ENCODE measurements at places on chromosomes 6 and 20.

DNA sequence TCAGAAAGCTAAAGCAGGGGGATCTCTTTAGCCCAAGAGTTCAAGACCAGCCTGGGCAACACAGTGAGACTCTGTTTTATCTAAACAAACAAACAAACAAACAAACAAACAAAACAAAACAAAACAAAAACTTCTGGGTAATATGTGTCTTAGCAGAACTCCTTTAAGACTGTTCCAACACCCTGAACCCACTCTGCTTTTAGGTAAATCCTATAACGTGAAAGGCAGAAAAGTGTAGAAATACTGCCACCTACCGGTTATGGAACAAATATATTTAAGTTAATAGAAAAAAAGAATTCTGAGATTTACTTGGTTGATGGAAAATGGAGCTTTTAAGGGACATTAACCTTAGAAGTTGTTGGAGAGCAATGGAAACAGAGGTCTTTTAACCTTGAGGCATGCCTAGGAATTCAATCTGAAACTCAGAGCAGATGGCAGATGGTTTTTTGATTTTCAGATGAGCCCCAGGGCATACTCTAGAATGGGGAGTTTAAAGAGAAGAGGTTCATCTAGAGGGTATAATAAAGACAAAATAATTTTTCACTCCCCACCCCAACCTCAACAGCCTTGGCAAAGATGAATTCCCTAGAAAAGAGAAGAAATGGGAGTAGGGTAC lies 38.5 kb downstream of the SOD2 start:
- no peak for DNase-seq

DNA sequence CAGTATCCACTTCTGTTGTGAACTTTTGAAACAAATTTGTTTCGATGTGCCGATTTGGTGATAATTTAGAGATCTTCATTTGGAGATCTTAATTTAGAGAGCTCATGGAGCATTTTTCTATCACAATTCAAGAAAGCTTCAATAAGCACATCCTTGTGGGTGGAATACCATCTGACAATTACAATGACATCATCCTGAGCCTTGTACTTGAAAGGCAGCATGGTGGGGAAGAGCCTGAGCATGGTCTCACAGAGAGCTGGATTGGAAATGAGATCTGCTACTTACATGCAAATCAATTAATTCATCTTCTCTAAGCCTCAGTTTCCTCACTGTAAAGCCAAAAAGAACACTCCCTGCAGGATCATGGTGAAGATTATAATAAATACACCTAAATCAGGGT lies 75.9 kb downstream of the FRK start:
- DNase-seq: no peak

- no peak for DNase-seq
These were observed 155.0 kb upstream of the CITED2 start for GRCh38 chr6:139529420-139529819.

- DNase-seq: no peak
These were observed 1.9 kb upstream of the TULP1 start for GRCh38 chr6:35514587-35514986.

DNA sequence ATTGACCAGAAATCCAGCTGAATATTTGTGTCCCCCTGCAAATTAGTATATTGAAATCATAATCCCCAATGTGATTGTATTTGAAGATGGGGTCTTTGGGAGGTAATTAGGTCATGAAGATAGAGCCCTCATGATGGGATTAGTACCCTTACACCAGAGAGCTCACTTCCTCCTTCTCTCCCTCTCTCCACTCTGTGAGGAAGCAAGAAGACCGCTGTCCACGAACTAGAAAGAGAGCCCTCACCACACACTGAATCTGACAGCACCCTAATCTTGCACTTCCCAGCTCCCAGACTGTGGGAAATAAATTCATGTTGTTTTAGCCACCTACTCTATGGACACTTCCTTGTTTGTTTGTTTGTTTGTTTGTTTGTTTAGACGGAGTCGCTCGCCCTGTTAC lies 11.9 kb upstream of the PLAGL1 start:
- DNase-seq: no peak

GRCh38 chr20:11718474-11719094 lies 199.1 kb upstream of the BTBD3 start:
- DNase-seq: no peak

DNA sequence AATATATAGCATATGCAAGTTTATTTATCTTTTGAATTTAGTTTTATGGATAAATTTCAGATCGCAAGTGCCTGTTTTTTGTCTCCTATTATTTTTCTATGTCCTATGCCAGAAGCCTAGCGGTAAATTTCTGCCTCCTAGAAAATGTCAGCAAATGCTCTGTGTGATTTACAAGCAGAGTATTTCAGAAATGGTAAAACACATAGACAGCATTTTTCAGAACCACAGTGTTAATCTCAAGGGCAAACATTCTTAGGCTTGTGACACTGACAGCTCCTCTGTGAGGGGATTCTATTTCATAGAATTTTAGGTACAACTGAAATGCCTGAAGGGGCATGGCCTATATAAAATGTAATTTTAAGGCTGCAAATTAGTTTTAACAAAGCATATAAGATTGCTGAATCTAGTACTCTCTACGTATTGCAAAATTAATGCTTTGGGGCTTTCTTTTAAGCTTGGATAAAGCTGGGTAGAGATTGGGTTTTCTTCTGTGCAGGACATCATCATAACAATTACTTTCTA lies 89.9 kb upstream of the PTCHD4 start:
- DNase-seq: no peak

DNA sequence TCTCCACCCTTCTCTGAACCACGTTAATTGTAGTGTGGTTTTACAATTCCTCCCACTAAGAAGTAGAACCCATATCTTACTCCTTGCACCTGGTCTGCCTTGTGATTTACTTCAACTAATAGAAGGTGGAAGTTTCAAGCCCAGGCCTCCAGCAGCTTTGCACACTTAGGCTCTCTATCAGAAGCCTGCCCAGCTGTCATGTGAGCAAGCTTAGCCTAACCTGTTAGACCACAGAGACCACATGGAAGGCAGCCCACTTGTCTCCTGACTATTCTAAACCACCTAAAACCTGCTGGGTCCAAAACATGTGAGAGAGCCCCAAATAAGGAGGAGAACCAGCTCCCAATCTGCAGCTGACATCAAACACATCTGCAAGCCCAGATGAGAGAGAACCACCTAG lies 127.6 kb upstream of the BTBD3 start:
- DNase-seq: no peak

DNA sequence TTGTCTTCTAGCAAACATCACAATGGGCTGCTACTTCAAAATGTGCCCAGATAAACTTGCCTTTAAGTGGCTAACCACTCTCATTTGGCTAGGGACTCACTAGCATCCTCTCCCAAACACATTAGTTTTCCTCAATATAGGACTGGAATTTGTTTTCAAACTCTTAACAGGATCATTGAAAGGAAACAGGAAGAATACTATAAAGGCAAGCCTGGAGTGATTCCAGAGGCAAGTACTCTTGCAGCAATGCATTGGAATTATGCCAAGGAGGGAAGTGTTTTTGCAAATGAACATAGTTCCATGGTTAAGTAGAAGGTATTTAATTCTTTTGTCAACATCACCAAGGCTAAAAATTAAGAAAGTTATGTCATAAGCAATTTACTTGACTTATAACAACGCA lies 12.2 kb downstream of the EPHA7 start:
- DNase-seq: no peak

DNA sequence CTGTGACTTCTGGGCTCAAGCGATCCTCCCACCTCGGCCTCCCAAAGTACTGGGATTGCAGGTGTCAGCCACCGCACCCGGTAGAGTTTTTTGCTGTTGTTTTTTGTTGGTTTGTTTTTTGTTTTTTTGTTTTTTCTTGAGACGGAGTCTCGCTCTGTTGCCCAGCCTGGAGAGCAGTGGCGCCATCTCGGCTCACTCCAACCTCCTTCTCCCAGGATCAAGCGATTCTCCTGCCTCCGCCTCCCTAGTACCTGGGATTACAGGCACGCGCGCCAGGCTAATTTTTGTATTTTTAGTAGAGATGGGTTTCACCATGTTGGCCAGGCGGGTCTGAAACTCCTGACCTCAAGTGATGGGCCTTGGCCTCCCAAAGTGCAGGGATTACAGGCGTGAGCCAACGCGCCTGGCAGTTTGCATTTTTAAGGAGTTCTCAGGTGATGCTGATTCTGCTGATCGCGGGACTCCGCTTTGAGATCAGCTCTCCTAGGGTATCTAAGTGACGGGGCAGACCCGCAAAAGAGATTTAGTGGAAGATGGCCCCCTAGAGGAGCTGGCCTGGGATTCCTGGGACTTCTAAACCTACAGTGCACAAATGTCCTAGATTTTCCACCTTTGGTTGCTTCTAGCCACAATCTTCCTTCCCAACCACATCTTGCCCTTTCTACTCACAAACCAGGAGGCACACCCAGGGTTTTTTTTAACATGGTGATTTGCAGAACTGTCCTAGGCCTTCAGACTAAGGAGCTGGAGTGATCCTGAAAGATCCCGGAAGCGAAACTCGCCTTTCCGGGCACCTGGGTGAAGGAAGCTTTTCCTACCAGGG lies 45.2 kb downstream of the DPPA5 start:
- DNase-seq: no peak

DNA sequence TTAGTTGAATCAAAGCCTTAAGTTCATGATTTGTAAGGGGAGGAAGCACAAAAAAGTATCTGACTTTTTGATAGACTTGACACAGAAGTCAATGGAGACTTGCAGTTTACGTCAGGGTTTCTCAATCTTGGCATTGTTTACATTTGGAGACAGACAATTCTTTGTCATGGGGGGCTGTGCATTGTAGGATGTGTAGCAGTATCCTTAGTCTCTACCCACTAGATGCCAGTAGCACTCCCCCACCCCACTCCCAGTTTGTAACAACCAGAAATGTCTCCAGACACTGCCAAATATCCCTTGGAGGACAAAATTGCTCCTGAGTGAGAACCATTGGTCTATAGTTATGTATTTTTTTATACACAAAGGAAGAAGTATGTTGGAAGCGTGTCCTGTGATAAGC lies 434.1 kb downstream of the RFPL4B start:
- no peak for DNase-seq

DNA sequence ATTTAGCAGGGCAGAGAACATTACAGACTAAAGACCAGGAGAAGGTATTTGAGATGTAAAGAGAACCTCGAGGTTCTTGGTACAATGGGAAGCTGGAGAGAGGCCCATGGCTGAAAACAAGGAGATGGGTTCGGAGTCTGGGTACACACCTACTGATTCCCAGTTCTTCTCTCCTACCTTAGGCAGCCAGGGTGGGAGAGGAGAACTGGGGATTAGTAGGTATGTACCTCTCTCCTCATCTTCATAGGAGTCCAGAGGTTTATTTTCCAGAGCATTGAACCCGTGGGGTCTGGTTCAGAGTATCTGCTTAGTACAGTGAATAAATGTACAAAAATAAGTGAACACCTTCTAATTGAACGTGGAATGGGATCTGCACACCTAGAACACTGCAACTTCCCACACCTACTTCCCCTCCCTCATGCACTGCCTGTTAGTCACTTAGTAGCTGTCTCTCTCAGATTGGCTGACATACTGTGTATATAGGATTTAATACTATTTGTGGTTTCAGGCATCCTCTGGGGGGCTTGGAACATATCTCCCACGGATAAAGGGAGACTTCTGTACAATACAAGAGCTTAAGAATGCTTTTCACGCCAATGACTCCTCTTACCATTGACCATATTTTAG lies 23.5 kb upstream of the NUP153 start:
- DNase-seq: no peak

DNA sequence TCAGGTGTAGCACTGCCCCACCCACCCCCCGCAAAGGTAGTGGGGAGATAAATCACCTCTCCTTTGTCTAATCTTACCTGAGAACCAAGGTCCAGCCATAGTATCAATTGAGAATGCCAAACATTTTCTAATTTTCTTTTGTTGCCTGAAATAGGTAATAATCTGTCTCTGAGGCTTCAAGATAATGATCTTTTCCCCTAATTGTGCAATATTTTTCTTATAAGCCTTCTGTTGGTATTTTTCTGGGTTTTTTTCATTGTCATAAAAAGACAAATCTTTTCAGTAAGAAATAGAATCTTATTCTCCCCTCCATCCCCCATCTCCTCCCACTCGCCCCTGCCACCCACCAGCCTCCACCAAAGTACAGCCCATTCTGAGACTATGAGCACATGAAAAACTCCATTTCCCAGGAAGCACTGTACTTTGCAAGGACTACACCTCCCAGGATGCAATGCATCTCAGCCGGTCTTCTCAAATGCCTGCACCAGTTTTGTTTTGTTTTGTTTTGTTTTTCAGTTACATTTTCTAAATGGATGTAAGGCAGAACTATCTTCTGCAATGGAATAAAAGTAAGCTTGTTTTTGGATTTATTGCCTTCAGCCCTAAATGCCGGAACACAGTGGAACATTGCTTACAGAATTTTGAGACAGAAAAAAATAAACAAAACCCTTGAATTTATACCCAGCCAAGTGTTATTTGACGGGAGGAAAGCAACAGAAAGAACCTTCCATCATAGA lies 268.0 kb downstream of the TFAP2A start:
- DNase-seq: no peak

DNA sequence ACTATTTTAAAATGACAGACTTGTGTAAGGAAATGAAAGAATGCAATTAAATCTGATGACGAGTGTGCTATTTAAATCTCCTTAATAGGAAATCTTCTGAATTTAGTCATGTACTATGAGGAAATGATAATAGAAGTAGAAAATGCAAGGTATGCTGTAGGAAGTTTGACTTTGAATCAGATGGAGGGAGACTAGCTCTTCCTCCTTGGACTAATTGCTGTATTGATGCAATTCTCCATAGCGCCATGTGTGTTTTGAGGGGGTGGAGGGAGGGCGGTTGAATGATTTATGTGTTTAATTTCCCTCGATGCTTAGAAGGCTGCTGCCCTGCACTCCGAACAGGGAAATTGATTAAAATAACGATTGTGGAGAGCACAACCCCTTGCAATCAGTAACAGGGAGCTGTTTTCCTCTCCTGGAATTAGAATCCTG lies 214.4 kb upstream of the PRND start:
- DNase-seq: no peak

Measured in activated CD4-positive, alpha-beta T cell treated with anti-CD3 and anti-CD28 coated beads for 24 hours (primary cell).